Daoy (cell line): ENCODE measurements at places on chromosomes 2 and 18.

DNA sequence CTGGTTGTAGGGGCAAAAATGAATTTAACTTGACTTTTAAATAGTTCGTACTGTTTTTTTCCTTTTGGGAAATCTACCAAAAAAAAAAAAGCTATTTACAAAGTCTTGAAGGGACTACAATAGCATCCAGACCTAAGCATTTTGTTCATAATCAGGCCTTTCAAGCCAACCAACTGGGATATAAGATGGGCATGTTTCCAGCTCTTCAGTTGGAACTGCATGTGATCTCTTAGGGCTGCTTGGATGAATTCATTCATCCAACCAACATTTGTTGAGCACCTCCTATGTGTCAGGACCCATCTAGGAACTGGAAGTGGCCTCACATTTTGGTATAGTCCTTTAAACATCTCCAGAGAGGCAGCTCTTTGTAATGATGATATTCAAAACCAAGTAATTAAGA is 98.6 kb downstream of the AAK1 start:
- no peak for DNase-seq

- DNase-seq = no peak
These were observed 571.2 kb upstream of the ACVR2A start for GRCh38 chr2:147273628-147274027.

DNA sequence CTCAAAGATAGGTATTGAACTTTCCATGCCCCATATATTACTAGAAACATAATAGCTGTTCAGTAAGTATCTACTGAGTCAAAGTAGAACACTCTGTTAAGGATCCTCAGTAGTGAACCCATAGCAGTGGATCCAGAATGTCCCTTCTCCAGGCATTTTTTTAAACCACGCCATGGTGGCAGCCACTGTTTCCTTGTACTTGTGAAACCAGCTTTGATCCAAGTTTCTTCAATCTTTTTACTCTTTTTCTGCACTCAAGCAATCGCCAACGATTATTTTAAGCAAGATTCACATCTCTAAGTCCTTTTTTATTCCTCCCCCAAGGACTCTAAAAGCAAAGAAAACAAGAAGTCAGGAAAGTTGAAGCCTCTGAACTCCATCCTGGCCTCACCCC is 291.2 kb upstream of the SLC14A2 start:
- DNase-seq = no peak

DNA sequence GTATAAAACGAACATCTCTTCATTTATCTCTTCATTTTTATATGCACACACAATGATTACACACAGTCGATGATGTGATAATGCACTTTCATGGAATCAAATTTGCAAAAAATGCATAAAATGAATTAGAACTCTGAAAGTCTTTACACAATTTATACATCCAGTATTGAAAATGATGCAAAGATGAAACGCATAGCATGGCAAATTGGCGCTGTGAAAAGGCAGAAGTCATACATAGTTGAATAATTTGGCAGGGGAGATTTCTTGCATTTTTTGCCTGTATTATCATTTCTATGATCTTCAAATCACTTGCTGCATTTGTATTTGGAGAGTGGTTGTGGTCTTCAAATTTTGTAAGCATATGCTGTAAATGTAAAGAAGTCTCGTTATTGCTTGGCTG is 150.7 kb upstream of the LGALSL start:
- DNase-seq = no peak

GRCh38 chr2:74010087-74010541 is 25.4 kb downstream of the TET3 start:
- peak; percentile 74 for DNase-seq
